ENCODE measurements at places on chromosomes 7 and 10. TPM values are rescaled to one million over a fixed set of nuclear protein-coding genes. Genes with fewer than 3 reads are reported as not detected.

- no peak for DNase-seq
Observed at GRCh38 chr10:109982812-109983211, 25.0 kb upstream of the ADD3 start.

DNA sequence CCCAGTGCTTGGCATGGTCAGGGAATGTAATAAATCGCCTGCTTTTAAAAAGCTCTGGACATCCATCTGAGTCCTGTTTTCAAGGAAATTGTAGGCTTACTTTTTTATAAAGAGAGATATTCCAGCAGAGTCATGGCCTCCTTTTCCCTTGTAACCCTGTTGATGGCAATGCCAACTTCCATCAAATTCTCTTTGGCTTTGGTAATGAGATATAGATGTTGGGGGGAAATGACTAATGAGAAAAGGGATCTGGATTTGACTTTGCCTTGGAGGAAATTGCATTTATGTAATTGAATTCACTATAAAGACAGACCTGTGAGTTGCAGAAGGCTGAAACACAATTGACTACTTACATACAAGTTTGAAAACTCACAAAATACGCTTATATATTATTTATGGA is 347.5 kb downstream of the GPR158 start:
- no peak for DNase-seq

Gene TET1
- 1.9 TPM for total RNA-seq

DNA sequence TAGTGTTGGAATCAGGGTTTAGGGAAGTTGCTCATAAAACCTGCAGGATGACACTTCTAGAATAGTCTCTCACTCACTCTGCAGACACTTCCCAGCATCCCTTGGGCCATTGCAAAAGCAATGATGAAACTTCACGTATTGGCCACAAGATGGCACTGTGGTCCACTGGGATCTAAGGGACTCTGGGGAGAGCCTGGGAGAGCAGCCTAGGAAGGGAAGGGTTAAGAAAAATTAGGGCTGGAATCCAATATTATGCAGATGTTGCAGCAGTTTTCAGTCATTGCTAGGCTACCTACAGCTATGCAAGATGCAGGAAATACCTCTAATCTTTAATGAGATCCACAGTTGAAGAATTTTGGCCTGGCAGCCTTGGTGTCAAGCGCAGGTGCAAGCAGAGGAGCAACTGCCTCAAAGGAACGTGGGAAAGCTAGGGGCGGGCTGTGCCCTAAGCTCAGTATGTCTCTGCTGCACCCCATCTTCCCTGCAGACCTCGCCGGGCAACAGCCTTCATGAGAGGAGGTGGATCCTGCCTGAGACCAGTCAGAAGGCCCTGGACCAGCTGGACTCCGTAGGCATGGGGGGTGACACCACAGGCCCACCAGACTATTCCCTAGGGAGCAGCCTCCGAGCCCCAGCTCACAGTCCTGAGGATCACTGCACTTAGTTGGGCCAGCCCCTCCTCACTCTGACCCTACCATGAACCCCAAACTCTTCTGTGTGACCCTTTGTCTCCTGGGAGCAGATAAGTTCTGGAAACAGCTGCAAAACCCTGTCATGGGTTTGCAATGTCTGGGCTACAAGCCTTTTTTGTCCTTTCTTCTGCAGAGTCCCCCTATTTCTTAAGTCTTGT is 127.9 kb upstream of the PRSS58 start:
- no peak for DNase-seq

DNA sequence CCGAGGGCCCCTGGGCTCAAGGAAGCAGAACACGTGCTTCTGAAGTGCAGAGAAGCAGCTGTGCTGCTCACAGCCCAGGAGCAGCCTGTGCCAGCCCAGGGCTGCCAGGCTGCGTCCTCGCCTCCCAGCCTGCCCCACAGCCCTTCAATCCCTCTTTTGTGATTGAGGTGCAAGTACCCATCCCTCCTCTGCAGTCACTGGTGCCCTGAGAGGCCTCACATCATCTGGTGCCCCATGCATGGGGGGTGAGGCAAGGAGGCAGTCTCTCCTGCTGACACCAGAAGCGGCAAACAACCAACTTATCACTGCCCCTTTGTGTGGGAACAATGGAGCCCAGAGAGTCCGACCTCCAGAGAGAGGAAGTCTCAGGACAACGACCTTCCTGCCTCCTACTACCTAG is 49.8 kb upstream of the FGFR2 start:
- DNase-seq, result no peak

Gene TMEM130
- total RNA-seq, result not detected

GRCh38 chr7:24980534-24981170 is 674 bp upstream of the OSBPL3 start:
- DNase-seq, result peak; percentile 35

Gene SUV39H2
- 5.1 TPM for total RNA-seq

DNA sequence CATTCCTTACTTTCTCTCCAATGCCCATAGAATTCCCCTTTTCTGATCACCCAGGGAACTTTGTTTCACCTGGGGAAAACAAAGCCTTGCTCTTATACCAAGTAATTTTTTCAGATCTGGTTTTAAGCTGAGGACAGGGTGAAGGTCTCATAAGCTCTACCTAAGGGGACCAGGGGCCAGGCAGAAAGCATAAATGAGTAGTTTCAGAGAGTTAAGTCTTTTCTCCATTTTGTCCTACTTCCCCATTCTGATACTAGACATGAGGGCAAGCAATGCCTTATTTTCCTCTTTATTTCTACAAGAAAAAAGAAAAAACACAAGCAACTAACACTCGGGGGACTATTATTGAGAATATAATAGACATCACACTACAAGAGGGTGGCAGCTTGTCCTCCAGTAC is 2.9 kb downstream of the AKR1D1 start:
- no peak for DNase-seq

GRCh38 chr7:129298268-129298893 is 73.6 kb downstream of the AHCYL2 start:
- peak; percentile 27 for DNase-seq

GRCh38 chr10:89226891-89227290 is 19.8 kb upstream of the CH25H start:
- DNase-seq, result no peak

- no peak for DNase-seq
Observed at GRCh38 chr10:61452151-61452651, 980 bp downstream of the TMEM26 start.

Data from T-cell (primary cell).